Stimulated activated CD8-positive, alpha-beta memory T cell treated with anti-CD3 and anti-CD28 coated beads, Interleukin-15, amount 100 ng/mL, for 24 hours (primary cell): ENCODE measurements at places on chromosomes 16 and 17.
A peak's percentile ranks its signal among the peaks of the same experiment; 100 is the strongest.

DNA sequence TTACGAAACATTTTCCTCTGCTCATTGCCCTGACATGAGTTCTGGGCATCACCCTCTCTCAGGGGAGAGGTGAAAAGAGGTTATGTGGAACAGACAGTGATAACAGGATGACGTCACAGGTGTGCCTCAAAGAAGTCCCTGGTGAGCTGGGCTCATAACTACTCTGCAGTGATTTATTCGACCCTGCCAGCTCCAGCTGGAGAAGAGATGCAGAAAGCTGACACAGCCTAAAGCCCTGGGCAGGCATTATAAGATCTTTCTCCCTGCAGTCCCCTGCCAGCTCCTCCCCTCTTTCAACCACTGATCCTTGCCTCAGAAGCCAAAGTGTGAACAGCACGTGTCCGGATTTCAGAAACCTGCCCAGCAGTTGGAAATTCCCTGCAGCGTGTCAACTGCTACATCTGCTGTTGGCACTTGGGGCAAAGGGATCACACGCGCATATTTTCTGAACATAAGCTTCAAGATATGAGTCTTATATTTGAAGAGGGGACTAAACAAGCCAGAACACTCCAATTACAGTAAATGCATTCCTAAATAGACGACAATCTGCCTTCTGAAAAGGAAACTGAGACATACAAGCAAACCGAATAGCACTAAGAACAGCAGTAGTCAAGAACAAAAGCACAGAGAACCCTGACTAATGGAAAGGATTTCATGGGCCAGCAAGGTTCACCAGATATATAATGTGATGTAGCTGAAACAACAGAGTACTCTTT lies 80.5 kb downstream of the SMG6 start:
- DNase-seq: no peak

GRCh38 chr16:30603945-30604315 lies 6.3 kb downstream of the ZNF689 start:
- DNase-seq: no peak

DNA sequence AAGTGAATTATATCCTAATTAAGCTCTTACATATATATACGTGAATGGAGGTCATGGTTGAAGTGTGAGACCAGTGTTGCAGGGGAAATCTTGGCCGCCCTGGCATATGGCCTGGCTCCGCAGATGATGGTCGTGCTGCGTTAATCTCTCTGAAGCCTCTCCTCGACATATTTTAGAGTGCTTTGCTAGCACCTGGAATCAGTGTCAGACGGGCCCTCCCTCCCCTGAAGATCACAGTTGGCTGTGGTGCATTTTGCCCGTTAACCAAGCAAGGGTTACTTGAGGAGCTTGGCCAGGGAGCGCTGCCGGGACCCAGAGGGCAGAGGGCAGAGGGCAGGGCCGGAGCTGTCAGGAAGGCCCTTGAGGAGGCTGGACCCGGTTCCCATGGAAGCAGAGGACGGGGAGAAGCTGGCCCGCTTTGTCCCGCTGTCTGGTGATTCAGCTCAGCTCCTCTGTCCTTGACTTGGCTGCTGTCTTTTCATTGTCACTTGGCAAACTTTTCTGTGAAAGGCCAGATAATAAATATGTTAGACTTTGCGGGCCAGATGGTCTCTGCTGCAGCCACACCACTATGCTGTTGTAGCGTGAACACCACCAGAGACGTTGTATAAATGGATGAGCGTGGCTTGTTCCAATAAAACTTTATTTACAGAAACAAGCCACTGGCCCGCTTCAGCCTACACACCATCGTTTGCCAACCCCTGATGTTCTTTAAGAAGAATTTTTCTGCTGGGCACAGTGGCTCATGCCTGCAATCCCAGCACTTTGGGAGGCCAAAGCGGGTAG lies 32.3 kb downstream of the CIBAR2 start:
- no peak for DNase-seq

DNA sequence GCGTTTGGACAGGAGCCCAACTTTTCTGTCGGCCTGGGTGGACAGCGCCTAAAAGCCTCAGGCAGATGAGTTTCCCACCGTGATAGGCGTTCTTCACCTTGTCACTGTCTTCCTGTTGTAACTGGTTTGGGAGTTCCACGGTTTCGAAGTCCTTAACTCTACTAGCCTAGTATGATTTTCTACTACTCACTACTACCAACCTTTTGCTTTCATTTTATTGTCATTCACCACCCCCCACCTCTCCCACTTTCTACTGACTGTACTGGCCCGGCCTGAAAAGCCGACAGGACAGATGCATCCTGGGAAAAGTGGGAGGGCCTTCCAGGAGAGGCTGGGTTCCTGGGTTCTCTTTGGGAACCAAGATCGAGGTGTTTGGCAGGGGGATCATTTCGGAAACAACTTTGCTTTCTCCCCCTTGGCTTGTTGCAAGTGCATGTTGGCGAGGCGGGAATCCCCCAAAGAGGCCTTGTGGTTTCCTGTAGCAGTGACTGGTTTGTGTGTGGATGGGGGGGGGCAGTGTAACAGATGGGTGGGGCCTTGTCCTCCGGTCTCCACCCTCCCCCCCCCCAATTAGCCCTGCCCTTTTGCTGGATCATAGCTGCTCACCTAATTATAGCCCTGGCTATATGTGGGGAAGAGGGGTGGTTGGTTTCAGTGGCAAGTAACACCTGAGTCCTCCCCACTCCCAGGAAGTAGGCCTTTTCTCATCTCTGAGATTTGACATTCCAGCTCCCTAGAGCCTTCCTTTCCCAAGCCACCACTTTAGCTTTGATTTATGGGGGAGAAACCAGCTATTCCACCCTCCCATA lies 1.4 kb downstream of the EIF5A start:
- peak; percentile 55 for DNase-seq

GRCh38 chr17:7356072-7356549 lies 1.2 kb downstream of the TMEM95 start:
- DNase-seq: peak; percentile 66

DNA sequence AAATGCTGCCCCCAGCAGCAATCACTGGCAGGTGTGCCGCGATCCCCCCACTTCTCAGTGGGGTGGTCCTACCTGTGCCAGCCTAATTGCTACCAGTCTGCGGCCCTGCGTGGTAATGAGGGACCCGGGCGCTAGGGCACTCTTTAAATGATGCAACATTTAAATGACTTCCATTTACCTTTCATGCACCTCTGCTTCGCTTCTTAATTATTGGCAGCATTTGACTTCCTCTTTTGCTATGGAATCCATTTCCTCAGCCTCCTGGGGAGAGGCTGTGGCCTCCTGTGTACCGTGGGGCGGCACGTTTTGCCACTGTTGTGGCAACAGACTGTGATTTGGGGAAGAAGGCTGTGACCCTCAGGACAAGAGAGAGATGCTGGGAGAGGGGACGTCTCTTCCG lies 86.1 kb downstream of the RPA1 start:
- DNase-seq: no peak

DNA sequence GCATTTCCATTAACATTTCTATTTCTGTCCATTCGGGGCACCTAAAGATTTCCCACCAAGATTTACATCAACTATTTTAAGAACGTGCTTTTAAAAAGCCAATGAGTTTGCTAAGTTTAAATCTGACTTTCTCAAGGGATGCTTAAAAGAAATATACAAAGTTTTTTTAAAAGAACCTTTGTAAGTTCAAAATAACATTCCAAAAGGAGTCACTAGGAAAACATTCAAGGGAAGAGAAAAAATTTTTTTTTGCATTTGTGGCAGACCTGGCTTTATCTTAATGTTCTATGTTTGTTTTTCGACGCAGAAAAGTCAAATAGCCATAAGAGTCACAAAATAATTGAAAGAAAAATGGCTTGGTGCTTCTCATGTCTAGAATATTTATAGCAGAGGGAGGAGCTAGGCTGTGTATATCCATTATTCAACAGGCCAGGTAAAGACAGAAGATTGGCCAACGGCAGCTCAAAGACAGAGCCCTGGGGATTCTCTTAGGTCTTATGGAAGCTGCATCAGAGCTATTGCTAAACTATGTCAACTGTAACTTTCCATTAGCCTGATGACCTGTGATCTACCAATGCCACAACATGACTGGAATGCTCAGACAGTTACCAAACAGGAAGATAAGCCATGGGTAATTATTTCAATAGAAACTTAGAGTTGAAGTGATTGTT lies 37.8 kb upstream of the MYOCD start:
- no peak for DNase-seq

- no peak for DNase-seq
Measured at GRCh38 chr17:17235212-17236174, 1.5 kb downstream of the FLCN start.

GRCh38 chr16:20409398-20410120 lies at the start of gene ACSM5:
Gene ACSM5, plus strand, starts transcription at chr16:20409534. Its CDS starts 1,951 bp downstream, at chr16:20411485.
- no peak for DNase-seq
